CD4-positive, alpha-beta T cell treated with Interleukin-1 beta for 1 hour (primary cell): ENCODE measurements at places on chromosomes 2 and 18.

- no peak for DNase-seq
These were observed 16.3 kb downstream of the HS1BP3 start for GRCh38 chr2:20634507-20635112.

GRCh38 chr18:8871489-8871888 lies 166.1 kb downstream of the MTCL1 start:
- DNase-seq = no peak

- no peak for DNase-seq
These were observed 187.4 kb downstream of the TMEM247 start for GRCh38 chr2:46666754-46667153.

- DNase-seq = no peak
These were observed 3.0 kb upstream of the GPC1 start for GRCh38 chr2:240432430-240432819.

- DNase-seq = no peak
These were observed 37.9 kb downstream of the MRPL35 start for GRCh38 chr2:86237172-86237571.

DNA sequence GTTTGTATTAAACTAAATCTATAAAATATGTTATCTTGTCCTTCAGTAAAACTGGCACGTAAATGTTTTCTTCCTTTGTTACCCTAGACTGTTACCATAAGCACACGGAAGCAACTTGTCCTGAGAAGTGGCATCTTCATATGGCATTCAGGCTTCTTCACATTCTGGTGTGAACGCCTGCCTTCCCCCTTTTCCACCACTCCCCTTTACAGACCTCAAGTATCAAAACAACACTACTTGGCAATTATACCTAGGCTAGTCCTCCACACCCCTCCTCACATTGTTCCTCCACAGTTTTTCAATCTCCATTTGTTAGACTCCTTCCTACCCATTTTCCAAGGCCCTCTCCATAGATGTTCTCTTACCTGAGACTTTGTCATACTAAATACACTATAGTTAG lies 2.9 kb downstream of the MEX3C start:
- no peak for DNase-seq

- DNase-seq = no peak
These were observed 39.2 kb downstream of the UNC50 start for GRCh38 chr2:98647636-98648035.

- DNase-seq = no peak
These were observed 104.2 kb upstream of the RND3 start for GRCh38 chr2:150591496-150592285.
